ENCODE measurements at places on chromosomes 16 and 17. TPM values are rescaled to one million over a fixed set of nuclear protein-coding genes. Genes with fewer than 3 reads are reported as not detected.

DNA sequence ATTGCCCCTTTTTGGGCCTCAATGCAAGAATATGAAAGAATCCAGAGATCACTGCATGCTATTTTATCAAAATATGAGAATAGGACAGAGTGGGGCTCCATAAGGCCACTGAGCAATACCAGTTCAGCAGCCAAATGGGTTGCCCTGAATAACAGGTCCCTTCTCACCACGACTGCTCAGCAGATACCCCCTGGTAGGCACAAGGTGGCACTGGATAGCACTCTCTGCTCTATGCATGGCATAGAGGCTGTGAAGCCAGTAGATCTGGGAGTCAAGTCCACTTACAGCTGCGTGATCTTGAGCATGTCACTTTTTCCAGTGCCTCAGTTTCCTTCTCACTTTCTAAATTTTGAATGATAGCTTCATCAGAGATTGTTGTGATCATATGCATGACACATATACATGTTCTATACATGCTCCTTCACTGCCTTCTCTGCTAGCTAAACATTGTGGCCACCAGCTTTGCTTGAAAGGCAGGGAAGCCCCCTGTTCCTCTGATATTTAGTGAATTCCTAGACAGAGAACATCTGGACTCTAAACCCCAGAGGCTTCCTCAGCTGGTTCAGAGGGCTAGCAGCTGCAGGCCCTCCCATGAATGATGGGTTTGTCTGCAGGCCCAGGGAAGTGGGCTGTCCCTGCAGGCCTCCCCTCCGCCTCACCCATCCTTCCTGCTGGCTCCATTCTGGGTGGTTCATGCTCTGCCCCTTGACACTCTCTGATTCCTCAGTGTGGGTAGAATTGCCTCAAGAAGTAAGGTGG is 84.9 kb upstream of the ASIC2 start:
- H3K36me3 ChIP-seq: no peaks in the 10 kb centered on the region
- no peak for DNase-seq
- H3K27ac ChIP-seq: no peak overlapping the region
- no peak overlapping the region for H3K4me3 ChIP-seq
- H3K27me3 ChIP-seq: peaks cover 3% of the 10 kb centered on the region

OR4D1 gene
- not detected for total RNA-seq

FBXL19 gene
- 3.0 TPM for total RNA-seq

NATD1 gene
- 24.5 TPM for total RNA-seq

DNA sequence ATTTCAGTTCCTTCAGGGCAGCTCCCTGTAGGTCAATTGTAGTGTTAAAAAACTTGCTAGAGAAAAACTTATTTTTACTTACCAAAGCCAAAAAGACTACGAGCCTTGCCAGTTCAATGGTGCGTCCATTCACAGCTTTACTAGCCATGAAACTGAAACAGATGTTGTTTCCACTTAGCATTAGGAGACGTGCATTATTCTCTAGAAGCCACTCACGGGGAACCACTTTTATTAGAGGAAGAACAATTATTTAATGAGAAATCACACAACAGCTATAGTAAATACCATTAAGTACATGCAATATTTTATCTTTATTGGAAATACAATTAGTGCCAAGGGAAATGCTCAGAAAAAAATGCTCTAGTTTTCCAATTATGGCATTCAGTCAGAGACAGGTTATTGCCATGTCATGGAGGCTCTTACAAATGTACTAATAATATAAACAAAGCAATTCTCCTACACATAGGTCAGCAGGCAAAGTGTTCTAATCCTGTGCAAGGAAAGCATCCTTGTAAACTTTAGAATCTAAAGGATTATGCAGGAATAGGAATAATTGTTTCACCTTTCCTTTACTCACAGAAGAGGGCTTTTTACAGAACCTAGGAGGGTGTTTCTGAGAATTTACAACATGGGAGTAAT is 17.4 kb downstream of the LASP1NB start:
- no peak for DNase-seq
- H3K4me1 ChIP-seq: no peaks in the 10 kb centered on the region
- H3K27ac ChIP-seq: no peak overlapping the region
- H3K36me3 ChIP-seq: no peaks in the 10 kb centered on the region

- H3K27ac ChIP-seq: peak overlapping the region; percentile 42
- DNase-seq: peak; percentile 23
- no peaks in the 10 kb centered on the region for H3K27me3 ChIP-seq
- no peak overlapping the region for H3K4me3 ChIP-seq
- H3K4me1 ChIP-seq: peaks cover 2% of the 10 kb centered on the region
Measured at GRCh38 chr16:27245276-27246172, 23.0 kb downstream of the NSMCE1 start.

KRT20 gene
- not detected for total RNA-seq

GRCh38 chr17:70414300-70414699 is 245.0 kb downstream of the KCNJ2 start:
- no peak overlapping the region for H3K27ac ChIP-seq
- no peak for DNase-seq
- H3K4me3 ChIP-seq: no peak overlapping the region
- no peaks in the 10 kb centered on the region for H3K27me3 ChIP-seq
- no peaks in the 10 kb centered on the region for H3K36me3 ChIP-seq
- H3K4me1 ChIP-seq: no peaks in the 10 kb centered on the region
